ENCODE measurements at places on chromosomes 4 and X.

DNA sequence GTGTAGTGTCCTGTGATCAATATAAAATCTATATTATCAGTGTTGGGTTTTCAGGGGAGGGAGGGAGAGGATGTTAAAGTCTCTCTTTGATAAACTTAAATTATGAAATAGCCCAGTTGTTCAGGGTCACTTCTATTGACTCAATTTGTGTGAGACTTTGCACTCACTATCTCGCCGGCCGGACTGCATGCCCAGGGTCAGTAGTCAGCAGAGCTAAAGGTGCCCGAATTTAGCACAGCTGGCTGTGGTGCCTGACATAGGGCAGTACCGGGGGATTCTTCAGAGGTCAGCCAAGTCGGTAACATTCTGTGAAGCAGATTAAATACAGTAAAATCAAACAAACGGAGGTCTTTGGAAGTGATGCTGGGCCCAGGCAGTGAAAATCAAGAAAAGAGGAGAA lies 19.2 kb downstream of the GABRQ start:
- no peak for DNase-seq

DNA sequence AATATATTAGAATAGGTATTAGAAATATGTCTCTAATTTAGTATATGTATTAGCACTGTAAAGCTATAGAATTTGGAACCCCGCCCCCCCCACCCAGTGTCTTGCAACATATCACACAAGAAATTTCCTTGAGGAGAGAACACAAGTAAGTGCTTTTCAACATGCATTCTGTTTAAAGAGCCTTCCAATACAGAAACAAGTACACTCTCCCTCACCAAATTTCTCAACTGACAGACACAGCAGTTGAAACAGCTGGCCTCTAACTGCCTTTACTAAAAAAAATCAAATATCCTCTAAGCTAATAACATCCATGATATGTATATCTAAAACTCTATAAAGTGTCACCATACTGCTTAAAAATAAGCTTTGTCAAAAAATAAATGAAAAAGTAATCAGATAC lies 12.4 kb downstream of the CAMK2D start:
- no peak for DNase-seq

DNA sequence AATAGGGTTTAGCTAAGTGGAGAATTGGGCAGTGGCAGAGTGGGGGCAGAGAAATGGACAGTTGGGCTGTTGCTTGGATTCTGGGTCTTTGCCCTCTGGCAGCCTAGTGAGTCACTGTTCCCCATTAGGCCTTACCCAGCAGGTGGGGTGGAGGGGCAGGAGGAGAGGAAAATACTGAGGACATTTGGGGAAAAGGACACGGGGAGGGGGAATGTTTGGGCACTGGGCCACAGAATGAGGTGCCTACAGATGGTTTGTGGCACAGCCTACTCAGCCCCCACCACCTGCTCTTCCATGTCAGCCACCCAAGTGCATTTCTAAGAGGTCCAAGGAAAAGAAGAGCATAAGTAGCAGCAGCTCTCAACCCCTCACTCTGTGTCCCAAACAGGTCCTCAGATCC lies 13.0 kb downstream of the SLC16A2 start:
- DNase-seq, result no peak

- peak; percentile 75 for DNase-seq
These were observed 65.6 kb downstream of the JAKMIP1 start for GRCh38 chr4:6134612-6135220.

DNA sequence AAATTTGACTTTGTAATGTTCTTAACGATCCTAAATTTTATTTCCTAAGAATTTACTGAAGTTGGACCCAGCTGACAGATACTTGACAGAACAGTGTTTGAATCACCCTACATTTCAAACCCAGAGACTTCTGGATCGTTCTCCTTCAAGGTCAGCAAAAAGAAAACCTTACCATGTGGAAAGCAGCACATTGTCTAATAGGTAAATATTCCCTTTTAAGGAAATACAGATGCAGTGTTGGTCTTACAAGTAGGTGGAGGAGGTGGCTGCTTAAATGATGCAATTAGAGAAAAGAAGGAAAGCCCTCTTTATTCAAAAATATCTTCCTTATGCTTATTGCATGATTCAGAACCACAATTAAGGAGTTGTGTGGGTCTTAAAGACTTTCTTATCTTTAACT lies 73.5 kb downstream of the RS1 start:
- no peak for DNase-seq

DNA sequence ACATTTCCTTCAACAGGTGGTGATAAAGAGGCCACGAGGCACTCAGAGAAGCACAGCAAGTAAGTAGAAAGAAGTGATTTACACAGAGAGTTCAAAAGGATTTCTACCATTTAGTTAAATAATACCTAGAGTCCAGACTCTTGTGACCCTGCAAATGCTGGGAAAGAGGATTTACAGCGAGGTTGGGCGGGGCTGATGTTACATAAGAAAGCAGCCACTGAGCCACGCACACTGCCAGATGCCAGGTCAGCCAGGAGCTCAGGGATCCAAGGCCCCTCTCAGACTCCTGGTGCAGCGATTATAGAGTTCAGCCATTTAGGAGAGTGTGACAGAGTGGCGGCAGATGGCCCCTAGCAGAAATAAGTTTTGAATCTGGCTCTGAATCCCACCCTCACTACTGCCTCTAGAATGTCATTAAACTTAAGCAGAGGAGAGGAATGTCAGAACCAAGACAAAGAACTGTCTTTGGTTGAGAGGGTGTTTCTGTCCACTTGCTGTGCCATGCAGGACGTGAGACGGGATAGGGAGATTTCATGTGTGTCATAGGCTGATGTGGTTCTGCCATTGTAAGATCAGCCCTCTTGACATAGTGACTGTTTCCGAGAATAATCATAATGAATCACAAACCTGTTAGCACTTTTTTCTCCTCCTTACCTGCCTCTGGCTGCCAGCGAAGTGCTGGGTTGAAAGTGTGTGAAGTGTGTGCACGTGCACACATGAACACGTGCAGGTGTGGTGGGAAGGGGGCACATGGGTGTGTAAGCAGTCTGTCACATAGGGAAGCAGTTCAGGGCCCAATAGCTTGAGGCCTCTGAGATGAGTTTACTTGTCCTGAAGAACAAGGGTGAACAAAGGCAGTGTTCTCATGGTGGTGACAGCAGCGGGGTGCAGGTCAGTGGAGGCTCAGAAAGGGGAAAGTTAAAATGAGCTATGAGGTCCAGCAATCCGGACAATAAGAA lies 50.1 kb downstream of the MFAP3L start:
- no peak for DNase-seq

DNA sequence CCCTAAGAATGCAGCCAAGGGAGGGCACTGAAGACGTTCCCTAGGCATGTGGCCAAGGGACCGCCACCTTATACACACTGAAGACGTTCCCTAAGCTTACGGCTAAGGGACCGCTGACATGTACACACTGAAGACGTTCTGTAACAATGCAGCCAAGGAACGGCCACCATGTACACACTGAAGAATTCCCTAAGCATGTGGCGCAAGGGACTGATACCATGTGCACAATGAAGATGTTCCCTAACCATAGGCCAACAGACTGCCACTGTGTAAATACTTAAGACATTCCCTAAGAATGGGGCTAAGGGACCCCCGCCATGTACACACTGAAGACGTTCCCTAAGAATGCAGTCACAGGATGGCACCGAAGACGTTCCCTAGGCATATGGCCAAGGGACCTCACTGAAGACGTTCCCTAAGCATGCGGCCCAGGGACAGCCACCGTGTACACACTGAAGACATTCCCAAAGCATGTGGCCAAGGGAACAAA lies 36.1 kb downstream of the DHRSX start:
- no peak for DNase-seq

DNA sequence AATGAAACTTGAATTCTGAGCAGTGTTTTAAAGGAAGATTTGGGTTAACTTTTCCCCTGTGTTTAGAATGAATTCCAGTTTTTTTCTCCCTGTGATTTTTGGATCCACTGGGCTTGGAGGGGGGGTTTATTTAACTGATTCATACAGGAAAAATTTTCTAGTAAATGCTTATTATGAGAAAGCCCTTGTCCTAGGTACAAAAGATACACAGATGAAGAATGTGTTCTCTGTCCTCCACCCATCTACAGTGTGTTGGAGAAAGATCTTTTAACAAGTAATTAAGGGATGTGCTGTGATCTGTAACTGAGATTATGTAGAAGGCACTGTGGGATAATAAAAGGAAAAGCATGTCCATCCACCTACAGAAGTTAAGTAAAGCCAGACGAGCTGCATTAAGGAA lies 103.9 kb downstream of the STIM2 start:
- DNase-seq, result no peak

- DNase-seq, result no peak
These were observed 94.2 kb downstream of the UBE2K start for GRCh38 chr4:39792128-39792527.

DNA sequence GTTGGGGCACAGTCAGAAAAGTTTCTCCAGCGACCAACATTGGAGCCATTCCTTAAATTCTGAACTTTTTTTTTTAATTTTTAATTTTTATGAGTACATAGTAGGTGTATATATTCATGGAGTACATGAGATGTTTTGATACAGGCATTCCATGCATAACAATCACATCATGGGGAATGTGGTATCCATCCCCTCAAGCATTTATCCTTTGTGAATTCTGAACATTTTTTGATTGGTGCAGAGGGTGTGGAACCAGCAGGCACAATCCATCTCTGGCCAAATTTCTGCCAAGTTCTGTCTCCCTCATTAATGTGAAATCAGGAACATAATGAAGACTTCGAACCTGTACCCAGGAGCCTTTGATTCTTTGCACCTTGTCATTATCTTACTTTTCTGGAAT lies 267.0 kb downstream of the FRMPD4 start:
- DNase-seq, result no peak

GRCh38 chr4:107094976-107095375 lies 58.9 kb upstream of the DKK2 start:
- no peak for DNase-seq

DNA sequence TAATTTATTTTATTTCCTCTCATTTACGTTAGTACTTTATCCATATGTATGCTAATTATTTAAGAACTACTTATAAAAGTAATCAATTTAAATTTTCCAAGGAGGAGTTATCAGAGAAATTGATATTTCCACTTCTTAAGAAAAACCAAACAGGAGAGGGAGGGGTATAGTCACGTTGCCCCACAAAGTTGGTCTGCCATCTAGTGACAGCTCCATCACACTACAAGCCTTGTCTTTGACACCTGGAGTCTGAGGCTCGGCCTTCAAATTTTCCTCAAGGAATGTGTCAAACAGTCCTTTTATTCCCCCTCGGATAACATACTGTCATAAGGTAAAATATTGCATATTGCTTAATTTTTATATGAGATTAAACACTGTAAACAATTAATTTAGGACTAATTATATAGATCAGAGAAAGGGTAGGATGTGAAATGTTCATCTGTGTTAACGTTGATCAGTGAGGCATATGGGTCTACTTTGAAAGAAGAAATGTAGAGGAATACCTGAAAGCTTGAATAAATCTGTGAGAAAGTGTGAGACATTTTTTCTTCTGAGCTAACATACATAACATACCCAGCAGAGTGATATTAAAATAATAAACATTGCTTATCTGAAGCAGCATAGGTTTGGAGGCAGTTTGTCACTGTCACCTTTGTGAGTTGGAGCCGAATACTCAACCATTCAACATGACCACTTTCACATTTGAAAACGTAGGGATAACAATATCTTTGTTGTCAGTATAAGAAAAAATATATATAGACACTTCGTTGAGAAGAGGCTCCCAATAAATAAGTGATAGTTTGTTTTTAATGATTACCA lies 114.4 kb downstream of the GLRA3 start:
- DNase-seq, result peak; percentile 15

DNA sequence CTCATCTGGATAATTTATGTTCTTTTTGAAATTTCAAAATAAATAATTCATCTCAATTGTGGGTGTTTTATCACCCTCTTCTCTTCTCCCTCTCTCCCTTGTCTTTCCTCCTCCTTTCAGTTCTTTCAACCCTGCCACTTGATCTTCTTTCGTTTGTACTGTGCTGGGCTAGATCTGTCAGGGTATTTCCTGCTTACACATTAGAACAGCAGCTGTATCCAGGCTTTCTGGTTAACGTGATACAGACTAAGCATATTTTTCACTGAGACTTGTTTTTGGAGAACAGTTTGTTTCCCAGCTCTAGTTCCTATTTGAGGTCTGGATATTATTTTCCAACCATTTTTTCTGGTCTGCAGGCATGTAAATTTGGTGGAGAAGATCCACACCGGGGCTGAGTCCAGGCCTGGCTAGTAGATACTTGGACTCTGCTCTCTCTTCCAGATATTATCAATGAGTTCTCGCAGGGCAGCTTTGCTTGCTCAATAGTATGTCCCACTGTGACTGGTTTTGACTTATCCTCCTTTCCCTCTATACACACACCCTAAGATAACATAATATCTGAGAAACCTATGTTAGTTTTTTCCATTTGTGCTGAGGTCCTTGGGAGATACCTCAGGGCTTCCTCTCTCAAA lies 1310.7 kb upstream of the TENM3 start:
- DNase-seq, result no peak

DNA sequence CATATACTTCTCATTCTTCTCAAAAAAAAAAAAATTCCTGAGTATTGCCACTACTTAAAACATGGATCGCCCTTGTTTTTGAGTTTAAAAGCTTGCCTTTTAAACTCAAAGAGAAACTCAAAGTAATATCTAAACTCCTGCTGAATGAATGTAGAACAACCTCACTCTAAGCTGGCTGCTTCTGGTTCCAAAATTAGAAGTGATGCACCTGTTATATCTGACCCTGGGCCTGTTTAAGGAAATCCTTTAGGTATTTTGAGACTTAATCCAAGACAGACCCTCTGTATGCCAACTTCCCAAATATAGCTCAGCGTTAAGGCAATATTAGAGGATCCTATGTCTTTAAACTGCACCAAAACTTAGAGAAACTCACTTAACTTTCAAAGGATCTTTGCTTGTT lies 1.8 kb upstream of the OTUD4 start:
- DNase-seq, result no peak

GRCh38 chrX:25072247-25072646 lies 56.5 kb upstream of the ARX start:
- DNase-seq, result no peak

DNA sequence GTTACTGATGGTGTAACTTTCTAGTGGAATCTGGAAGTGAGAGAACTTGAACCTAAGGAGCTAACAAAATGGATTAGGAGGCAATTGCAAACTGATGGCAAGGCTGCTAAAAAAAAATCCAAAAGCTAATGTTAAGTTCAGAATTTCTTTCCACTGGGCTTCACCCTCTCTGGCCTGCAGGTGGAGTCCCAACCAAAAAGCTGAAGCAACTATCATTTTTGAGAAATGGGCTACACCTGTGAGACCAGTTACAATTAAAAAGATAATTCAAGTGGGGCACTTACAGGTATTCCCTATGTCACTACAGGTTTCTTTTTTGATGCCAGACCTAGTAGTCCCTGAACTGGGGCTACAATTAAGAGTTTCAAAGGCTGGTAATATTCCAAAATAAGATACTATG lies 142.1 kb upstream of the FTHL17 start:
- DNase-seq, result no peak

Measured in CD4-positive, alpha-beta T cell treated with Interleukin-10 for 1 hour (primary cell).